ENCODE measurements at places on chromosomes 12 and 14.

DNA sequence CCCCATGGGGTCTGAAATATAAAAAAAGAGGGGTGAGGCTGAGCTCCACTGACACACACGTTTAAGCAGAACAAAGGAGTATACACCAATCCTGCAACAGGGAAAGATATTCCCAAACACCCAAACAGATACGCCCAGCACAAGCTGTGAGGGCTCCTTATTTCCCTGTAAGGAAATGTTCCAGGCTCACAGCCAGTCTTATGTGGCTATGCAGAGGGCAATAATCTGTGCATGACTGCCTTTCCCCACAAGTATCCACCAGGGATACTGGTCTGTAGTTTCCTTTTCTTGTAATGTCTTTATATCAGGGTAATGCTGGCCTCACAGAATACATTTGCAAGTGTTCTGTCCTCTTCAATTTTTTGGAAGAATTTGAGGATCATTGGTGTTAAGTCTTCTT is 141.7 kb upstream of the DAAM1 start:
- no peak for DNase-seq

DNA sequence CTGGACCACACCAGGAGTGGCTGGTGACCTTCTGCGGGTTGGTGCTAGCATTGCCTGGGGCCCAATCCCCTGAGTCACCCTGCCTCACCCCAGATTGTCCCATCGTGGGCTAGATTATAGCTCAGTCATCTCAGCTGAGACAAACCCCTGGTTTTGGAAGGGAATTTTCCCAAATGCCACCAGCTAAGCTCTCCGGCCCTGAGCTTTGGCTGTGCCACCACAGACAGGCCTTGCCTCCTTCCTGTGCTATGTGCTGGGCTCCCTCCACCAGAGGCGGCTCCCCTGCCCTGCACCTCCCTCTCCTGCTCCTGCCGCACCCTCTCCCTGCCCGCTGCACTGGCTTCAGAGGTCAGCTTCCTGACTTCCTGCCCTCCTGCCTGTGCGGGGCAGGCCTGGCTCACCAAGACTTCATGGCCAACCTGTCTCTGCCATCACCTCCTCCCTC is 196.3 kb downstream of the TSPAN9 start:
- DNase-seq, result no peak

- no peak for DNase-seq
These were observed 357.7 kb downstream of the BCAT1 start for GRCh38 chr12:24591079-24591626.

- no peak for DNase-seq
These were observed 136.7 kb upstream of the EGLN3 start for GRCh38 chr14:34087571-34087970.

DNA sequence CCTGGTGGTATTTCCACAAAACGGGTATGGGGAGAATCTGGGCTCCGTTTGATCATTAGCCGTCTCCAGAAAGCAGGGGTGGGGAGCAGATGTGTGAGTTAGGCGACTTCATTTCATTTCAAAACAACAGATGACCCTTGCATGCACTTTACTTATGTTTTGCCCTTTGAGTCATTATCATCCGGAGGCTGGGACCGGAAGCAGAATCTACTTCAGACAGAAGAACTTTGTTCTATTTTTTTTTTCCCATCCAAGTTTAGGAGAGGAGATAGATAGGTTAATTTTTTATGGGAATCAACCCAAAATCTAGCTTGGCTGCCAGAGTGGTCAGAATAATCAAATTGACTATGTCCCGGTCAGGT is 31.3 kb upstream of the CMAS start:
- peak; percentile 88 for DNase-seq

DNA sequence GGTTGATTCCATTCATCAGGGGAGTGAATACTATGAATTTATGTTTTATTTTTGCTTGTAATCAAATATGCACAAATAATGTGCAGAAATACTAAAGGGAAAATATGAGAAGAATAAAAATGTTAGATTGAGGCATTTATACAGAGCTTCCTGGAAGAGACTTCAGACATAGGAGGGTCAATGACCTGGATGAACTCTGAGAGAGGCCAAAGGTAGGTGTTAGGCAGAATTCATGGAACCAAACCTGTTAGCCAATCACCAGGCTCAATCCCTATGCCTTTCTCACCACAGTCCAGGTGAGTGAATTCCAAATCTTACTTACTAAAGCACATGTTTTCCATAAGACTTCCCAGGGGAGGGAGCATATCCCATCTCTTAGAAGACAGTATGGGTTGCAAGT is 130.4 kb upstream of the NTF3 start:
- DNase-seq, result no peak

DNA sequence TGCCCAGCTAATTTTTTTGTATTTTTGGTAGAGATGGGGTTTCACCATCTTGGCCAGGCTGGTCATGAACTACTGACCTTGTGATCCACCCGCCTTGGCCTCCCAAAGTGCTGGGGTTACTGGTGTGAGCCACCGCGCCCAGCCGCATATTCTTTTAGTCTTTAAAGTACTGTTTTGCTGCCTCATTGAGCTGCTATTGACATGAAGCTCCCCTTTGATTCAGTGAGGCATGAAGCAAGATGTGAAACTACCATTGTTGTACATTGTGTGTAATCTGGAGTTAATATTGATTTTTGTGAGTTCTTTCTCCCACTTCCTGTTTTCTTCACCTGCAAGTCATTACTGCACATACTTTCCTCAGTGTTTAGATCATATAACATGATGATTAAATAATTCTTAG is 80.8 kb downstream of the MNAT1 start:
- no peak for DNase-seq

- DNase-seq, result no peak
These were observed 145.2 kb upstream of the KRR1 start for GRCh38 chr12:75656648-75657047.

GRCh38 chr12:15155271-15155670 is 65.9 kb downstream of the RERG start:
- no peak for DNase-seq

DNA sequence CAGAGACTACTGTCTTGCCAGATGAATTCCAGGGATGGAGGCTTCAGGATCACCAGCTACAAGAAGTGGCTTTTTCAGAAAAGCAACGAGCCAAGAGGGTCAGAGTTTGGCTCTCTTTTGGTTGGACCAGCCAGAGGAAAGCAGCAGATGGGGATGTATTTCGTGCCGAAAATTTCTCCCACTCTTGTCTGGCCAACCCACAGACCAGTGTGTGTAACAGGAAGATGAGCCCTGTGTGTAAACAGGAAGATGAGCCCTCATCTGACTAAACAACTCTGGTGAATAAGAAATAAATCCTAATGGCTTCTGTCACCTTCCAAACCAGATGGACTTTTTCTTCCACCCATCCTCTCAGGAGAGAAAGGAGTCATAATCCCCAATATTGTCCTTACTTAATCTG is 13.1 kb downstream of the GPR68 start:
- no peak for DNase-seq

DNA sequence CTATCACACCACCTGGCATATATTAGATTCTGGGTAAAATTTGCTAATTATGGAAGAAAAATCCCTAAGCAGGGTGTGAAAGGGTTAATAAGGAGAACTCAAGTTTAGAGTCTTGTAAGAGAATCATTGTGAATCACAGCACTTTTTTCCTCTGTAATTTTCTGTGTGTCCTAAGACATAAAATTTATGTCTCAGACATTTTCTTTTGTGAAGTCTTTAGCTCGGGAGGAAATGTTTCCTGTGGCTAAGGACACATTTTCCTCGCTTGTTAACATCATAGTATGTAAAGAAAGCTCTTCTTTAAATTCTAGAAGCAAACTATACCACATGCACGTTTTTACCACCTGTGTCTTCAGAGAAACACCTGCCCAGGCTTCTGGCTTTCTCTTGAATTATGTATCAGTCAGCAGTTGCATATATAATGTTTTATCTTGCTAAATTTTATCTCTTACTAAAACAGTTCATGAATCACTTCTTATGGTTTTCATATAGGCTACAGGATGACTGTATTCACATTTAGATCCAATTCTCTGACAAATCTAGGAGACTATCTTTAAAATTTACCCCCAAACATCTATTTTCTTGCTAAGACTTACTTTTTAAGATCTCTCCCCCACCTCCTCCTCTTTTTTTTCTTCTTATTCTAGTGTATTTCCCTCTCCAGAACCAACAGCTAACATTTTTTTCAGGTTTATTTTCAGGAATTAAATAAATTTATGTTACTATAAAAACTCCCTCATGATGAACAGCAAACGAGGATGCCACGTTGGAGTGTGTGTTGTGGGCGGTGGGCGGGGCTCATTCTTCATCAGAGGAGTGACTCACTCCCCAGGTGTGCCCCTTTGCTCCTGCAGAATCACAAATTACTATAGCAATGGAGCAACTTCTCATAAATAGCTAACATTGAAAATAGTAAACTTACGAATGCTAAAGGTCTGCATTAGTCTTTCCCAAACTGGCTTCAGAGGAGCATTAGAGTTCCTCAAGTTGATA is 11.6 kb upstream of the CSRP2 start:
- no peak for DNase-seq

- DNase-seq, result peak; percentile 2
These were observed 30.7 kb downstream of the CEP290 start for GRCh38 chr12:88111074-88111652.

- DNase-seq, result peak; percentile 19
These were observed 112.0 kb upstream of the TMCC3 start for GRCh38 chr12:94762259-94762942.

DNA sequence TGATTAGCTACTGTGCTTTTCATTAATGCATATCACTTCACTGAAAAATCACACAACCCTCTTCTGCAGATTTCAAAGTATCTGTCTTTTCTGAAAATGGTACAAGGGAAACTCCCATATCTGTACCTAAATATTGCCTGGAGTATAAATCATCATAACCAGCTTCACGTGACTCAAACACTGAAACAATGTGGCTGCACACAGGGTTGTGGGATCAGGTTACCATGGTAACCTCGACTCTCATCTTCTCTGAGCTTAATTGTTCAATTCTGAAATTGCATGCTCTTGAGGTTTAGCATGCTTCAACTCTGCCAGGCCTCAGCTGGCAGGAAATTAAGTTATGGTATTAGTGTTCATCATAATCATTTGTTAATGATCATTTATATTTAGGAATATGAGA is 77.5 kb upstream of the CPSF6 start:
- peak; percentile 80 for DNase-seq

- no peak for DNase-seq
These were observed 17.1 kb downstream of the SMCO2 start for GRCh38 chr12:27463511-27464219.

GRCh38 chr14:92294506-92294905 is 28.5 kb upstream of the SLC24A4 start:
- DNase-seq, result no peak

DNA sequence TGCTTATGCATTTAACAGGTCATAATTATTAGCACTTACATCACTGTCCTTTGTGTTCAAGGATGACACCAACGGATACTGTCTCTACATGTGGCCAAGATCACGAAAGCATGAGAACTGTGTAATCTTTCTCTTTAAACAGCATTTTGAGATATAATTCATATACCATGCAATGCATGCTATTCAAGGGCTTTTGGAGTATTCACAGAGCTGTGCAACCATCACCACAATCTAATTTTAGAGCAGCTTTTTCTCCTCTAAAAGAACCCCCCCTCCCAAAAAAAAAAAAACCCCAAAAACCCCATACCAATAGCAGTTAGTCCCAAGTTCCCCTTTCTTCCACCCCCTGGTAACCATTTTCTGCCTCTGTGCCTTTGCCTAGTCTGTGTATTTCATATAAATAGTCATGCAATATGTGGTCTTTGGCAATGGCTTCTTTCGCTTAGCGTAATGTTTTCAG is 60.6 kb downstream of the SPRING1 start:
- no peak for DNase-seq

DNA sequence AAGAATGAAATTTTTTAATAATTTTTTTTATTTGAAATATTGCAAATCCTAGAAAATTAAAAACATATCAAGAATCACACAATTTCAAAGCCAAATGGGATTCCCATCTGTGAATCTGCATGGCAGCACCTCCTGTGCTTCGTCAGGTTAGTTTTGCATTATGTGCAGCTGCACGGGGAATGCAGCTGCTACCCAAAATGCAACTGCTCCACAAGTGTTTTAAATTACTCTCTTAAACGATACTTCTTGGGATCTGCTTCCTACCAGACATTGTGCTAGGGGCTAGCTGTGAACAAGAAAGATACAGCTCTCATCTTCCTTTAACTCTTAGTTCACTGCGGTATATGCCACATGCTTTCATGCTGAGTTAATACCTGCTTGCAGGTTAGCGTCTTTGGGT is 154.2 kb downstream of the CRADD start:
- no peak for DNase-seq

GRCh38 chr14:33686218-33686617 is 264.7 kb downstream of the EGLN3 start:
- no peak for DNase-seq

- no peak for DNase-seq
These were observed 121.4 kb downstream of the PPHLN1 start for GRCh38 chr12:42447371-42447786.

DNA sequence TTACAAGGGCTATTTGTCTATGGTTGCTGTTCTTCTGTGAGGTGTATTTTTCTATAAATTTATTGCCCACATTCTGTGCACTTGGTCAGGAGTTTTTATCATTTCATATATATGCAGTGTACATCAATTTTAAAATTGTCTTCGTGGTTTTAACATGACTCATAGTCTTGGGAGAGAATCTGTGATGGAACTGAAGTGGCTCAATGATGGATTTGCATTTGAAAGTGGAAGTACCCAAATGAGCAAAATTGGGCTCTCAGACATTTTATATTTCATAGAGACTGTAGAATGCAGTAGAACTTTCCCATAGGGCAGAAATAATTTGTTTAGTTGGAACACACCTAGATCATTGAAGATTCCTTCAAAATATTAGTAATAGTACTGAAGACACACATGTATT is 1.9 kb upstream of the SCFD1 start:
- DNase-seq, result peak; percentile 41

GRCh38 chr12:53166837-53167236 is 13.7 kb upstream of the ZNF740 start:
- no peak for DNase-seq

DNA sequence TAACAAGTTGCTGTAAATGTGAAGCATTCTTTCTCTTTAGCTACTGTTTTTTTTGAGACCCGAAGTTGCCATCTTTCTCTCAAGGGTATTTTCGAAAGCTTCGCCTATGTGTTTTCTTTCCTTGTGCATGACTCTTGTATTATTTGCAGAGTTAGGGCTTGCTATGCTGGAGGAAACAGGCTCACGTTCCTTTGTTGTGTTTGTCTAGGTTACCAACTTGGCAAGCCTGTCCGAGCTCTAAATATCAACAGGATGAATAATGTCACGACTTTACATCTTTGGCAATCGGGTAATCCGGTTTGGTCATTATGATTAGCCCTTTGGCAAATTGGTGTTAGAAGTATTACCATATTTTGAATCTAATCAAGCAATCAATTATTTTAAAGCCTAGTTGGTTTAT is 15.9 kb upstream of the ATP6V0A2 start:
- DNase-seq, result no peak

DNA sequence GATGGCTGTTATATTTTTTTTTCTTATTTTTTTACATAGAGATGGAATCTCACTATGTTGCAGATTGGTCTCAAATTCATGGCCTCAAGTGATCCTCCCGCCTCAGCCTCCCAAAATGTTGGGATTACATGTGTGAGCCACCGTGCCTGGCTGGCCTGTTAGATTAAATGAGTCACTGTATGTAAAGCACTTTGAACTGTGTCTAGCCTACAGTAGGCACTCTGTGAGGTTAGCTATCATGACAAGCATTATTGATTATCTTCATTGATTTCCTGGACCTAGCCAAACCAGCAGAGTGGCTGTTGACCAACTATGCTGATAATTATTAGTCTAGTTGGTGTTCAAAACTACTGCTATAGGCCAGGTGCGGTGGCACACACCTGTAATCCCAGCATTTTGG is 42.6 kb downstream of the ARF6 start:
- no peak for DNase-seq

- no peak for DNase-seq
These were observed 412.5 kb downstream of the ZFP36L1 start for GRCh38 chr14:68380329-68380741.

Data from foreskin melanocyte (primary cell).